ENCODE measurements at places on chromosomes 7 and 10.

- DNase-seq: peak; percentile 2
Observed at GRCh38 chr7:33423646-33424020, 294.3 kb downstream of the BBS9 start.

DNA sequence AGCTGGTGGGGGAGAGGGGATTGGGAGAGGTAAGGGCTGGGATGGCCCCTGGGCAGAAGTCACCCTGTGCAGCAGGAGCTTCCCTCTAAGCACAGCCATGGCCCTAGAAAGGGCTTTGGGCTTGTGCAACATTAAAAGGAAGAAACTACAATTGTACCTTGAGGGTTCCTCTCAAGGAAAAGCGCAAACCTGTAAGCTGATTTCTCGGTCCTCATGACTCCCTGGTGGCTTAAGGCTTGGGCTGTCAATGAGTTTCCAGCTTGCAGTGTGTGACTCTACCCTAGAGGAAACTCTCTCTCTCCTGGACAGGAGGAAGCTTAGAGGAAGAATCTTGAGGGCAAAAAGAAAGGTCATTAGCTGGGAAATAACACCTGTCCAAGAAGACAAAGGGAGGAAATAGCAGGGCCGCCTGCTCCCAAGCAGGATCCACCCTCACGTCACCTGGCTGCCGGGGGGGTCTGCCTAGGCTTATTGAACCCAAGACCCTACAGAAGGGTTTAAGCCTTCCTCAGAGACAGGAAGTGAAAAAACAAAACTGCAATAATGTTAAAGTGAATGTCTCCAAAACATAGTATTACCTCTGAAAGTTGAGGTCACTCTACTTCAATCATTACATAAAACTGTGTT, 112.5 kb downstream of the WDR11 start:
- DNase-seq: no peak

DNA sequence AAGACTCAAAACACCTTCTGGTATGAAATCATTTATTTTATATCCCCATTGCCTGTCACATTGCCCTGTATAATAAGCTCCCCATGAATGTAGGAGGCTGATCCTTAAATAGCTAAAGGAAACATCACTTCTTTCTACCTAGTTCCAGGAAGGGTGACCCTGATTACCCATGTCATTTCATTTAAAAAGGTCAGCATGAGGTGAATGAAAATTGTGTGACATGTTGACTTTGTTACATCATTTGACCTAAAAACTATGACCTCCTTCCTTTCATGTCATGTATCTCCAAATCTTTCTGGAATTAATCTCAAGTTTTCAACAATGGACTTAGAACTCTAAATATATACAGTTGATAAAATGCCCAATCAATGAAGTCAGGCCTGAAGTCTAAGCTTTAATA, 161.5 kb downstream of the AHR start:
- no peak for DNase-seq

DNA sequence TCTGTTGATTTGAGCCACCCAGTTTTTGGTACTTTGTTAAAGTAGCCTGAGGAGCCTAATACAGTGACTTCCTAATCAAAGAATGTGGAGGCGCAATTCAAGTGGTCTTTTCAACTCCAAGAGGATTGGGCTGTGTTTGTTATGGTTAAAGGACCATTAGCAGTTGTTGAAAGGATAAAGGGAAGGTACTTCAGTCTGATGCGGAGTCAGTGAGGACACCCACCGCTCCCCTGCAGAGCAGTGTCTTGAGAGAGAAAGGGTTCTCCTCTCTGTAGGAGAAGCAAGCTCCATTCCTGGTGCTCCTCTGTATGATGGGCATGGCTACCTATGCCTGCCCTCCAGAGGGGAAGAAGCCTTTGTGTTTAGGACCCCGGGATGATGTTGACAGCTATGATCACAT, 590.6 kb upstream of the C7orf33 start:
- no peak for DNase-seq

DNA sequence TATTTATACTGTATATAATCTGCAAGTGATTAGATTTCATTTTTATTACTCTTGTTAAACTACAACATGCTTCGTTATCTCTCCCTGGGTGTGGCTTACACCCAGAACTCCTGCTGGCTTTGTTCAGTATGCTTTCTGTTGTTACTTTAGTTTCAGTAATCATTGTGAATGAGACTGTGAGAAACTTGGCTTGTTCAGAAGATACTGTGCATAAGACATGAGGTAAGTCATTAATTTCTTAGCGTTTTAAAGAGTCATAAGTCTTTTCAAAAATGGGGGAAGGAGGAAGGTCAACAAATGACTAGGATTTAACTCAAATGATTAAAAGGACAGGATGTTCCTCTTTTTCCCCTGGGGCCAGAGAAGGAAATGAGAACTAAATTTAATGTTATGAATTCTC, 11.6 kb upstream of the ADD3 start:
- peak; percentile 22 for DNase-seq

DNA sequence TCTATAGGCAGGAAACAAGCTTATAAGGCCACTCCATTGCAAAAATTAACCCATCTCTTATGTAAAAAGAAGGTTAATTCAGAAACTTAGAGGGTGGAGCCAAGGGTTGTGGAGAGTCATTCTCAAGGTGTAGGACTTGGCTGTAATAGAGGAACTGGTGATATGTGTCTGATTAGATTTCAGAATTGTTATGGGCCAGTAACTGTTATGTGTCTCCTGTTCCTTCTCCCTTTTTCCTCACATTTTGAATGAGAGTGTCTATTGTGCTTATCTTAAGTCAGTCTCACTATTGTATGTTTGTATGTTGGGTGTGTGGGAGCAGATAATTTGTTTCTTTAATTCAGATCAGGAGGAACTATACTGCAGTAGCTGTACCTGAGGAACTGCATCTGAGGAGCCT, 49.1 kb downstream of the AHCYL2 start:
- DNase-seq: no peak

DNA sequence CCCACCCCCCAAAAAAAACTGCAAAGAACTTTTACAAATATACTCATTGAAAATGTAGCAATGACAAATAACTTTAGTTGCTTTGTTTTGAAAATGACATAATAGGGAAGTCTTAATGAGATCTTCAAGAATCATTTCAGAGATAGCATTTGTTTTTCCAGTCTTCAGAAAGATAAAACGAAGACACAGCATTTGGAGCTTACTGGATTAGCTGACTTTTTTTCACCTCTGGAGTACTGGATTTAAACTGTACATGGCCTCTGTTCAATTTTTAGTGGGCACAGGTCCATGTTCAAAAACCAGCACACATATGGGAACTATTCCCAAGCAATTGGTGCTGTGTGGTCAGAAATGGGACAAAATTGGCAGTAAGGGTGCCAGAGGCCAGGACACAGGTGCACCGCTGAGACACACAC, 3.9 kb downstream of the RAB11FIP2 start:
- peak; percentile 7 for DNase-seq

GRCh38 chr7:1314908-1315450, 82.3 kb downstream of the UNCX start:
- DNase-seq: no peak

DNA sequence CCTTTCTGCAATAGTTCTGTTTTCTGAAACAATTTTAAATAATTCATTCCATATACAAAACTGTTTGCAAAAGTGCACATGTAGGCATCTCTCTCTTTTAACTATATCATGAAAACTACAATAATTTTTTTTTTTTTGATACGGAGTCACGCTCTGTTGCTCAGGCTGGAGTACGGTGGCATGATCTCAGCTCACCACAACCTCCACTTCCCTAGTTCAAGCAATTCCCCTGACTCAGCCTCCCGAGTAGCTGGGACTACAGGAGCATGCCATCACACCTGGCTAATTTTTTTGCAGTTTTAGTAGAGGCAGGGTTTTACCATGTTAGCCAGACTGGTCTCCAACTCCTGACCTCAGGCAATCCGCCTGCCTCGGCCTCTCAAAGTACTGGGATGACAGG, 44.0 kb upstream of the SEMA3A start:
- no peak for DNase-seq

GRCh38 chr10:62779487-62780248, 24.9 kb upstream of the ADO start:
- DNase-seq: no peak
